ENCODE measurements at places on chromosomes 12 and 14. TPM values are rescaled to one million over a fixed set of nuclear protein-coding genes. Genes with fewer than 3 reads are reported as not detected.

The SLC25A47 gene
- total RNA-seq = not detected

The PRR4 gene
- total RNA-seq = 1.9 TPM

The KRT6C gene
- total RNA-seq = not detected

The FAM186B gene
- 0.15 TPM for total RNA-seq

The DACT1 gene
- 1.2 TPM for total RNA-seq

The PFDN5 gene
- 305 TPM for total RNA-seq

The RIMKLB gene
- 4.7 TPM for total RNA-seq

The CMKLR1 gene
- total RNA-seq = not detected

The RAD51AP1 gene
- 52.3 TPM for total RNA-seq

The PPP4R4 gene
- 3.7 TPM for total RNA-seq

The RNASE13 gene
- not detected for total RNA-seq

The C12orf50 gene
- not detected for total RNA-seq

The KRT1 gene
- total RNA-seq = 0.33 TPM

The NFE2 gene
- not detected for total RNA-seq

The NKX2-1 gene
- not detected for total RNA-seq

The SUSD6 gene
- total RNA-seq = 42.6 TPM

The TMEM253 gene
- not detected for total RNA-seq

The GSG1 gene
- total RNA-seq = not detected

The ALKBH2 gene
- 13.0 TPM for total RNA-seq

The ADAM21 gene
- total RNA-seq = not detected

The TSPAN8 gene
- total RNA-seq = not detected

The NRXN3 gene
- not detected for total RNA-seq

The AICDA gene
- not detected for total RNA-seq

Measured in activated CD4-positive, alpha-beta T cell treated with anti-CD3 and anti-CD28 coated beads, Interleukin-2, amount 10 ng/mL, durations not matched to agents 7 days and 5 days (primary cell).